ENCODE measurements at places on chromosomes 5 and 9. TPM values are rescaled to one million over a fixed set of nuclear protein-coding genes. Genes with fewer than 3 reads are reported as not detected.

GRCh38 chr5:439181-439580 is 3.8 kb upstream of the EXOC3 start:
- DNase-seq, result no peak

DNA sequence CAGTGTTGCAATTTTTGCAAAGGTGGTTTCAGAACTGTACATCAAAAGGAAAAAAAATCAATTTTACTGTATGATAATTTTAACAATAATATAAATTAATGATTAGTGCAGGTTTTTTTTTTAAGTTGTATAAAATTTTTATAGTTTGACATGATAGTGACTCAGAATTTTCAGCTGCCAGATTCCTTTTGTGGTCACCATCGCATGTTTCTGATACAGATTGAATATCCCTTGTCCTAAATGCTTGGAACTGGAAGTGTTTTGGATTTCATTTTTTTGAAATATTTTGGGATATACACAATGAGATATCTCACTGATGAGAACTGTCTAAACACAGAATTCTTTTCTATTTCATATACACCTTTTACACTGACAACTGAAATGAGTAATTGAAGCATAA is 361.3 kb downstream of the RAB3C start:
- DNase-seq, result no peak

DNA sequence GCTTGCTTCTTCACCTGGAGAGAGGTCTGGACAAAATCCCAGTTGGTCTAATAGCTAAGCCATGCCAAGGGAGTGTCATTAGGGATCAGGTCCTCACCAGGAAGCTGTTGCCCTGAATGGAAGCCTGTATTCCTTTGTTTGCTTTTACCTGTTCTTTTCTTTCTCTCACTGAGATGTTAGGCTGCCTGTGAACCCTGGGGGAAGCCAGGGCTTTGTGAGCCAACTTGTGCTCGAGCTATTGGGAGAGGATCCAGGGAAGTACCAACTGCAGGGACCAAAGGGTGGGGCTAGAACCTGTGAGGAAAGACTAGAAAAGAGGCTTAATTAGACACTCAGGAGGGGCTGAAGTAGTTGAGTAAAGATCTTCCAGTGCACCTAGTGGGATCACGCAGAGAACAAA is 451.2 kb upstream of the TLE4 start:
- no peak for DNase-seq

DNA sequence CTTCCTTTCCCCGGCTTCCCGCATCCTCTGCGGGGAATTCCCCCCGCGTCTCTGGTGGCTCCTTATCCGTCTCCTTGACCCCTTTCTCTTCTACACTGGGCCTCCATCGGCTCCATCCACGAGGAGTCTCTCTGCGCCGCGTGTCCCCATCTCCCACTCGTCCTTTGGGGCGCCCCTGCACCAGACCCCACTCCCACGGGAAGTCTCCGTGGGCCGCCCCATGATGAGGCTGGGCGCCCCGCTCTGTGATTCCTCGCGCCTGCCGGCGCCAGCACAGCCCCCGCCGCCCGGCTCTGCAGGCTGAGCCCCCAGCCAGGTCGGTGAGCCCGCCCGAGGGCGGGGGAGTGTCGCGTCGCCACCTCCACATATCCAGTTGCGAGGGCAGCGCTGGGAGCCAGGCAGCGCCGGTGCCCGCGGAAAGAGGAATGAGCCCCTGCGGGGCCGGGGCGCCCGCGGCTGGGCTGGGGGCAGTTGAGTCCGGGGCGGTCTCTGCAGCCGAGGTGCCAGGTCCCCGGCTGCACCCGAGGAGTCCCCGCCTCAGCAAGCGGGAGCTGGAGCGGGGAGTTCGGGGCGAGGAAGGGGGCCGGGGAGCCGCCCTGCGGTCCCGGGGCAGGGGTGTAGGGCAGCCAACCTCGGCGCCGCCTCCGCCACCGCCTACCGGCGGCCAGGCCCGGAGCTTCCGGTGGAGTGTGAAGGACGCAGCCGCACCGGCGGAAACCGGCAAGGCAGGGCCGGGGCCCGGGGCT is 2.1 kb upstream of the TRAF1 start:
- DNase-seq, result peak; percentile 83

DNA sequence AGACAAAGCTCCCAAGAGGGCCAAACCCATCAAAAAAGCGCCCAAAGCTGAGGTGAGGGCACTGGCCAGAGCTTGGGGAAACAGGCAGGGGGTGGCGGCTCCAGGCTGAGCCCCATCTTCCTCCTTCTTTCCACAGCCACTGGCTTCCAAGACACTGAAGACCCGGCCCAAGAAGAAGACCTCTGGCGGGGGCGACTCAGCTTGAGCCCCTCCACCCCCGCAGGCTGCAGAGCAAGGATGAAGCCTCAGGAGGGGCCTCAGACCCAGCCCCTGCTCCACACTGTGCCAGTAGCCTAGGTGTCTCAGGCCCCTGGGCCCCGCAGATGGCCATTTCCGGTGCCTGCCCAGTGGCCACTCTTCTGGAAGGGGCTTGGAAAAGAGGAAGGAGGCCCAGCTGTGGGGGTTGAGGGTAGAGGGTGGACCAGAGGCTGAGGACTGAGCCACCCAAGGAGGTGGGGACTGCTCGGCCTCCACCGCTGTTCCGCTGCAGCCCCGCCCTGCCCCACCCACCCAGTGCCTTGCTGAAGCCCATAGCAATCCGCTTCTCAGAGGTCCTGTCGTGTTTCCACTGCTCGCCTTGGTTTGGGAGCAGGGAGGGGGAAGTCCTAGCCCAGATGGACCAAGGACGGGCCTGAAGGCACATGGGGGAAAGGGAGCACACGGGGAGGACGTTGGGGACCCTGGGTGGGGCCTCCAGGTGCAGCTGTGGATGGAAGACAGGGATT is 6.9 kb downstream of the REEP2 start:
- DNase-seq, result no peak

GRCh38 chr9:32180597-32180996 is 203.8 kb upstream of the ACO1 start:
- no peak for DNase-seq

GRCh38 chr9:111484572-111484894 is 350 bp upstream of the ECPAS start:
- DNase-seq, result no peak

DNA sequence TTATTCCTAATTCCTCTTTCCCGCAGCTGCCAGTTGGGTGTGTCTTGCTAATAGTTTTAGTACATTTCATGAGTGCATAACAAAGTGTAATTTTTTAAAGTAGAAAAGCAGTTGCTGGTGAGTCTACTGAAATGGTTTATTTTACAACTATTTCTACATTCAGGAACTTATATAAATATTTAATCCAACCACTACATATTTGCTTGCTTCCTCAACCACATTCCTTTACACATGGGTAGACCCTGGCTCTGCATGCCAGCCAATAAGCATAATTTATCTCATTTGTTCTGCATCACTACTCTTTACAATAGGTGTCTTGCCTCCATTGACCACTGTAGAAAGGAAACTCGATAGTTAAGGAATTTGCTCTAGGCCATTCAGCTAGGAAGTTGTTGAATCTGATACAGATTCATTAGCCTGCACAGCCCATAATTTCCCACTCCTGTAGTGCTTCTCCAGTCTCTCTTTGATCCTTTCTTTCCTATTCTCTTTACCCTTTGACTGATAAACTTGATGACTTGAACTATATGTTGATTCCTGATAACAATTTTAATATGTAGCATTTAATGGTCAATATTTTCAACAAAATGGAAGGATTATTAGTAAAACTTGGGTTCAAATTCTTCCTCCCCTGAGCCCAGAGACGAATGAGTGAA is 342.5 kb upstream of the ACTBL2 start:
- no peak for DNase-seq

- no peak for DNase-seq
Measured at GRCh38 chr5:173768267-173768806, 119.8 kb upstream of the CPEB4 start.

DNA sequence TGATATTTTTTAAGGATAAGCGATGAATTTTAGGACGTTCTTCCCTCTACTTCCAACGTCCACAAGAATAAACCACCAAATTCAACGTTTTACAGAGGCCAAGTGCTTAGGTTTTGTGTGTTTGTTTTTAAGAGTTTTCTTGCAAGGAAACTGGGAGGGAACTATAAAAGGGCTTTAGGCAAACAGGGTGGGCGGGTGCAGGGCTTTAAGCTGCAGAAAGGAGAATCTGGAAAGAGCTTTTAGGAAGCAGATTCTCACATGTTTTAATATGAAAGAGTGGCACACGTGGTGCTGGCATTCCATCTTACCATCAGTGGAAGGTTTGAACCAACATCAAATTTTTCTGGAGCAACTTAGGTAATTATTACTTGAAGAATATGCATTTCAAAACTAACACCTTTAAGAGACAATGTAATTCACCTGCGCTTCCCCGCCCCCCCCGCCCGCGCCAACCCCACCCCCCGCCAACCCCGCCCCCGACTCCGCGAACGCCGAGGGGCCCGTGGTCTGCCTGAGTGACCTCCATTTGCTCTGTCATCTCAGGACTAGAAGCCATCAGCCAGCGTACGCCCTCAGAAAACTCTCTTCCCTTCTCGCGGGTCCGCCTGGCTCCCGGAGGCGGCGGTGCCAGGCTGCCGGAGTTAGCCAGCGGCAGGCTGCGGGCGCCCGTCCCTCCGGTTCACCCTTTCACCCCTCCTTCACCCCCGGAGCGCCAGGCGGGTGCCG is 911 bp upstream of the PIK3R1 start:
- DNase-seq, result no peak

DNA sequence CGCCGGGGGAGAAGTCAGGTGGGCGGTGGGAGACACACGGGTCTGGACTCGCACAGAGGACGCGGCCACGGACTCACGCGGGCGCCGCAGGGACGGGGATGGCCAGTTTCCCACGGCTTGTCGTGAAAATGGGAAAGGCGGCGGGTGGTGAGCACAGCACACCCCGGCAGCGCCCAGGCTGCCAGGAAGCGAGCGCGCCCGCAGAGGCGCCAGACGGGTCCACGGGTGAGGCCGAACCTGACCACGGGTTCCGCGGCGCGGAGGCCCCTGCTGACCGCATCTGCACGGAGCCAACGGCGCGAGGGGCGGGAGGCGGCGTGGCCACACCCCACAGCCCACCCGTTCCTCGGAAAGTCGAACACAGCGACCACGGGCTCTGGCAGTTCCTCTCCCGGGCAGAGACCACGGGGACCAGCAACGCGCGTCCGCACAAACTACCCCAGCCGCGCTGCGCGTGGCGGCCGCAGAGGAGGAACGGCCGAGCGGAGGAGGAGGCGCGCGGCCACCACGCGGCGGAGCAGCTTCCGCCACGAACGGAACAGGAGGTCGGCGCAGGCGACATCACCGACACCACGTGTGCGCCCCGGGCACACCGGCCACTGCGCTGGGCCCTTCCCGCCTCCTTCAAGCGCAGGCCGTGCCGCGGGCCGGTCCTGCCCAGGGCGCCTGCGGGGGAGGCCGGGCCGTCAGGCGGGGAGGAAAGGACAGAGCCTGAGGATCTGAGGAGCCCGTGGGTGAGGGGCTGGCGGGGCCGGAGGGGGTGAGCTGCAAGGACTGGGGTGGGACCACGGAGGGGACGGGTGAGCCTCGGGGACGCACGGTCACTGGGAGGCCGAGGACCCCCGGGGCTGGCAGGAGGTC is 5.6 kb downstream of the EXD3 start:
- peak; percentile 71 for DNase-seq

GRCh38 chr9:19694601-19695000 is 94.2 kb downstream of the SLC24A2 start:
- no peak for DNase-seq

DNA sequence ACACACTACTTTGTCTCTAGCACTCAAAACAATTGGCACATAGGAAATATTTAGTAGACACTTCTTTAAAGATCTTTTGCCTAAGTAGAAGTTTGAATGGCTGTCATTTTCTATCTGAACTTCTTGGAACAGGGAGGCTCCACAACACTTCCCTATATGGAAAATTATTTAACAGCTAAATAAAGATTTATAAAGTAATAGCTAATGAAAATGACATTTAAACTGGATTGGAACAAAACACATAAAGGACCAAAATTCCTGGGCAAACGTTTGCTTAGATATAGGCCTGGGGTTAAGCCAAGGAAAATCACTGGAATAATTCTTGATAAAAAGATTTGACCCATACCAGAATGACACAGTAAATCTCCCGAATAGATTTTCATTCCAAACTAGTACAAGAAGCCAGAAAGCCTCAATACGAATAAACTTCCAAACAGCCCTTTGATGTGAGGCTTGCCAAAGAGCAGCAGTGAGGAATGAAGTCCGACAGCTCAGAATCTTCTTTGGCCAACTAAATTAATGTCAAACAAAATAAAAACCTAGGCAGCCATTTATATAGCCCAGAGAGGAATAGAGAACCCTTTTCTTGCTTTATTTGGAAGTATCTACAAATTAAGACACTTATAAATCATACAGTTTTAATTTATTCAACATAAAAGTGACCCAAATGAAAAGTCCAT is 20.3 kb upstream of the RNF180 start:
- DNase-seq, result no peak

GRCh38 chr9:34551751-34552605 is 29.2 kb upstream of the ENHO start:
- no peak for DNase-seq

GRCh38 chr9:118009614-118010013 is 305.4 kb downstream of the TLR4 start:
- no peak for DNase-seq

GRCh38 chr5:23385036-23385435 is 122.4 kb upstream of the PRDM9 start:
- DNase-seq, result no peak

DNA sequence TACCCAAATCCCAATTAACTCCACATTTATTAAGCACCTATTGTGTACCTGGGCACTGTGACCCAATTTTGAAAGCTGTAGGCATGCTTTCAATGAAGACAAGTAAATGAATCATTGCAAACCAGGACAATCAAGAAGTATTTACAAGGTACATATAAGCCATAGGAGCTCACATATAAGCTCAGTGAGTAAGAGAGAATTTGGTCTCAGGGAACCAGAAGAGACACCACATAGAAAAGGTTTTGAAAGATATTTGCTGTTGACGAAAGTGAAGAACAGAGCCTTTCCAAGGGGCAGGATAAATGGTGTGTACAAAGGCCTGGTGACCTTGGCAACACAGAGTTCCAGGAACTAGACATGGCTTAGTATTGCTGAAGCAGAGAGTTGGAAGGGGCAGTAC is 187.6 kb downstream of the CD180 start:
- no peak for DNase-seq

DNA sequence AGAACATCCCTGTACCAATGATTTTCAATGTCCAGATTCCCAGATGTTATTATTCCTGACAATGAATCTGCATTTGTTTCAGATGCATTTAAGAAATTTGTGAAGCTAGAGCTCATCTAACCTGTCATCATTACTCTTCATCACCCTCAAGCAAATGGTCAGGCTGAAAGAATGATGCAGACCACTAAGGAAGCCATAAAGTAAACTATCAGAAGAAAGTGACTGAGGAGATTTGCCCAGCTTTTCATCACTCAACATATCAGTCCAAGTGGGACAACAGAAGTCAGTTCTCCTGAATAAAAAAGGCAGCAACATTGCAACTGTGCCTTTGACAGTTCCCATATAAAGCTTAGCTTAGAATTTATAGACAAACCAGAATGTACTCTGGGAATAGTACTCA is 419.9 kb downstream of the PDE4D start:
- no peak for DNase-seq

Gene ENTPD8
- not detected for total RNA-seq

Gene TEX10
- 8.9 TPM for total RNA-seq

Gene FSTL4
- not detected for total RNA-seq

Gene NEUROG1
- not detected for total RNA-seq

Gene LHX3
- not detected for total RNA-seq

Gene STPG3
- 0.31 TPM for total RNA-seq

Gene WDR38
- total RNA-seq, result not detected

Gene FRMD3
- total RNA-seq, result 34.3 TPM

Gene SPAG8
- total RNA-seq, result 5.2 TPM
